ENCODE measurements at places on chromosomes 6 and 20. TPM values are rescaled to one million over a fixed set of nuclear protein-coding genes. Genes with fewer than 3 reads are reported as not detected.

TCP11 gene
- polyA plus RNA-seq = 0.04 TPM

DNA sequence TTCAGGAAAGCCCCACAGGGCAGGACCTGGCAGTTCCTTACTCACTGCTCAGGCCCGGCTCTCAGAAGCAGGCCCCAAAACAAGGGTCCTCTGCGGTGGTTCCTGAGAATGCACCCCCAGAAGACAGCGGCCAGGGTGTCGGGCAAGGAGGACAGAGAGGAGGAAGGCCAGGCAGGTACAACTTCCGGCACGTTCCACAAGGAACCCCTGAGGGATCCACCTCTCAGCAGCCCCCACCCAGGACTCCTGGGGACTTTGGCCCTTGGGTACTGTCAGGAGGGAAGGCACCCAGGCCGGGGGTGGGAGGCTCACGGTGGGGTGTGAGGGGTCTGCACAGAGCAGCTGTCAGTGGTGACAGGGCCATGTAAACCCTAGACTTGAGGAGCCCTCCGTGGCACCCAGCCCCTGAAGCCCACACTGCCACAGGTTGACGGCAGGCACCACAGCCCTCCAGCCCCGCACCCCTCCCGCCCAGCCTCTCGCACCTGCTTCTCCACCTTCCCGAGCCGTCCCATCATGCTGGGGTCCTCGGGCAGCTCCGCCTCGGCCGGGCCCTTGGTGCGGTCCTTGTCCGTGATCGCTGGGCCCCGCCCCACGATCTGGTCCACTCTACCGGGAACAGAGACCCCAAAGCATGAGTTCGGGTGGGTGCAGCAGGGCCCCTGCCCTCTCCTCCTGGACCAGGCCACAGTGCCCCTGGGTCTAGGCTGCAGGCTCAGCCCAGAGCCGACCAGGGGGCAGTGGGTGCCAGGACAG lies 47.0 kb upstream of the CHRNA4 start:
- no peak for DNase-seq

- DNase-seq = no peak
Measured at GRCh38 chr20:17172836-17173516, 53.9 kb upstream of the PCSK2 start.

RAE1 gene
- polyA plus RNA-seq = 26.8 TPM

All from heart left ventricle (tissue), 16 donors.